Natural killer cell (primary cell): ENCODE measurements at places on chromosomes 6 and 20. TPM values are rescaled to one million over a fixed set of nuclear protein-coding genes. Genes with fewer than 3 reads are reported as not detected.

Gene C2
- total RNA-seq, result 1.3 TPM

- no peak for DNase-seq
These were observed 69.9 kb downstream of the TOX2 start for GRCh38 chr20:43984587-43984986.

DNA sequence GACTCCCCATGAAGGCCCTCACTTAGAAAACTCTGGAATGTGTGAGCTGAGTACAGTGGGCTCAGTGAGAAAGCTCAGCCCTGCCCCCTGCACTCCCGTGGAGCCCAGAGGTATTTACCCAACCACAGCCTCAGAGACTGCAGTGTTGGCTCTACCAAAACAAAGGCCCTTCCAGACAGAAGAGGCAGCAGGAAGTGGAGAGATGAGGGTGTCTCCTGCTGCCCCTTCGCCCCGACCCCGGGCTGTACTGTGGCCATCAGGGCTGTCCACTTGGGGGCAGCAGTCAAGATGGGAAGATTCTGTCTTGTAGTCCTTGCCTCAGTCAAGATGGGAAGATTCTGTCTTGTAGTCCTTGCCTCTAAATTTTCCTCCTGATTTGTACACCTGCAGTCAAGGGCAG, 341.3 kb downstream of the TAF4 start:
- DNase-seq, result no peak

Gene AHCY
- 8.3 TPM for total RNA-seq

DNA sequence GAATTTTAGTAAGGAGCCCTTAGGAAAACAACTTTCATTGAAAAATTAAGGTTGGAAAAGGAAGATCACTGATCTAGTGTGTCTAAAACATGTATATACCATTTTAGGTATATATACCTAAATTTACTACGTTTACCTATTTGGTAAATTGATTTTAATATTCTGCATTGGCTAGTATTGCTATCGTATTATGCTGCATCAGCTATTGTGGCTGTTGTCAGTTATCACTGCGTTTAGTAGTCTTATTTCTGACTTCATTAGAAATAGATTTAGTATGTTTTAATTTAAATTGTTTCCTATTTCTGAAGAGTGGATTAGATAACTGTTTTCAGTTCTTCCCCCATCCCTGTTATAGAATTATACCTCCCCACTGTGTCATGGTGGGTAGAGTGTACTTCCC, 101.7 kb upstream of the ARG1 start:
- DNase-seq, result no peak
